ENCODE measurements at places on chromosomes 11 and 22.

GRCh38 chr11:35602160-35602793 is 16.0 kb upstream of the FJX1 start:
- no peak for DNase-seq

DNA sequence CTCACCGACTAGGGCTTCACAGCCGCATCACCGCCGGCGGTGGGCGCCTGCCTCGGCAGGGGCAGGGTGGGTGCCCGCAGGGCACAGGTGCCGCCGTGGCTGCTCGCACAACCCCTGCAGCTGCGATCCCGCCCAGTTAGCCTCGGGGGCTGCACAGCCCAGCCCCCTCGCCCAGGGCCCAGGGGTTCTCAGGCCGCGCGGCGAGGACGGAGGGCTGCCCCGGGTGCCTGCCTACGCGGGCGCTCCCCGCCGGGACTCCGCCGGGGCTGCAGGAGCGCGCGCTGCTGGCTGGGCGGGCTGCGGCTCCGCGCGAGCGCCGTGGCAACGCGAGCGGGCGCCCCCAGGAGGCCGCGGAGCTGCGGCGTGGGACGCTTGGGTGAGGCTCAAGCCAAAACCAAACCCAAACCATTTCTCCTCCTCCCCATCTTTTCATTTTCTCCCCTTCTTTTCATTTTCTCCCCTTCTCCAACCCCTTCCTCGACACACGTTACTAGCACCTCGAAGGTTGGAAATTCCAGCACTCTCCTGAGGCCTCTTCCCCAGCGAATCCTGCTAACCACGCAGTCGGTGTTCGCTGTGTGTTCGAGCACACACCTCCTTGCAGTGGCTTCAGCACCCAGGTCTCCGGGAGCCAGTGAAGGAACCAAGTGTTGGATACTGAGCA is at the start of gene MICAL3:
MICAL3 (minus strand) TSS at position 286 of the 664 bp plus-strand sequence. CDS start 117,749 bp downstream, outside the sequence.
- DNase-seq = peak; percentile 61

DNA sequence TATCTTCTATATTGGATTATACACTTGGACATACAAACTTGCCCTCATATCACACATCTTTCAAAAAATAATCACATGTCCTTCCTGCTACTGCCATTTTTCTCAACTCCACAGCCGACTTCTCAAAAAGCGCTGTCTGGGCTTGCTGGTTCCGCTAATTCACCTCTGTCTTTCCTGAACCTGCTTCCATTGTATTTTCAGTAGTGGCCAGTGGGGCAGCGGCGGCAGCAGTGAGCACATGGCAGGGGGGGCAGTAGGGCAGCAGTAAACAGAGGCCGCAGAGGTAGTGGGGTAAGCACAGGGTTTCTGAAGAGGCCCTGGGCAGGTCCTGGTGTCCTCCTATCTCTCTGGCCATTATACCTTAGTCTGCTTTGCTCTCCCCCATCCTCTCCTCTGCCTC is 126.3 kb downstream of the RRAS2 start:
- DNase-seq = no peak

- no peak for DNase-seq
Observed at GRCh38 chr11:134530636-134531326, 118.7 kb upstream of the B3GAT1 start.

DNA sequence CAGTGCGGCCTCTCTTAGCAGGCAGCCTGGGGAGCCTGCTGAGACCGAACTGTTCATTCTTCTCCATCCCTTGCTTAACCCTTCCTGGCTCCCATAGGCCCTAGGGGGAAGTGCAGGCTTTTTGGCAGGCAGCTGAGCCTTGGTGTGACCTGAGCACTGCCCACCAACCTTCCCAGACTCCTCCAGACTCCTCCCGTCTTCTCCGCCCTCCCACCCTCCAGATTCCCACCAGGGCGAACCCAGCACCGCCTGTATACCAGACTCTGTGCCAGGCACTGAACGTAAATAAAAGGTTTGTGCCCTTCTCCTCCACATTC is 7.9 kb downstream of the RELT start:
- no peak for DNase-seq

GRCh38 chr11:65219930-65220213 is 38.1 kb downstream of the CAPN1 start:
- peak; percentile 69 for DNase-seq

- no peak for DNase-seq
Observed at GRCh38 chr11:67279589-67280340, 9.3 kb upstream of the ANKRD13D start.

DNA sequence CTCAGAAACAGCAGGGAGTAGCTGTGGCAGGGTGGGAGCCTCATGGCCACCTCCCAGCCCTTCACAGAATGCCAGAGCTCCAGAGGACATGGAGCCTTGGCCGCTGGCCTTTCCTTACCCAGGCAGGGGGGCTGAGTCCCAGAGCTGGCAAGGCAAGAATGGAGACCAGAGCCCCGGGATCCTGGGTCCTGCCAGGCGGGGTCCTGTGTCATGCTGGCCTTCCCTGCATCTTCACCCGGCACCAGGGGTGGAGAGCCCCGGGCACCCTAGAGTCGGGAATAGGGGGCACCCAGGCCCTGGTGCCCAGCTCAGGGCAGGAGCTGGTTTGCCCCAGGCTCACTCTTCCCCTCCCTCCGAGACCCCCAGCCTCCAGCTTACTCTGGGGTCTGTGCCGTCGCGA is 519.9 kb downstream of the TBC1D22A start:
- DNase-seq = no peak

DNA sequence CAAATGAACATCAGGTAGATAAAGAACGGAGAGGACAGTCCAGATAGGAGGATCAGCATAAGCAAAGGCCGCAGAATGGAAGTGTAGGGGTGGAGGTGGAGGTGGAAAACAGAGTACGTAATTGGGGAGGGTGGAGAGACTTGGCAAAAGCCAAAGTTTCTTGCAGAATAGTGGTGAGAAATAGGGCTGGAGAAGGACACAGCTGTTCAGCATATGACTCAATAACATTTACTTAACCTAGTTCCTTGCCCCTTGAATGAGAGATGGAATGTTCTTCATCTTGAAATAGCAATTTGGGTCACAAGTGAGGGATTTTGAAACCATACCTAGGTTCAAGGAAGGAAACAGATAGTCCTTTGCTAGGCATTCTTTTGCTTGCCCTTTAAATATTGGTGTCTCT is 235.9 kb upstream of the ARHGAP20 start:
- peak; percentile 86 for DNase-seq

- DNase-seq = no peak
Observed at GRCh38 chr11:133934599-133935550, 21.9 kb downstream of the IGSF9B start.

DNA sequence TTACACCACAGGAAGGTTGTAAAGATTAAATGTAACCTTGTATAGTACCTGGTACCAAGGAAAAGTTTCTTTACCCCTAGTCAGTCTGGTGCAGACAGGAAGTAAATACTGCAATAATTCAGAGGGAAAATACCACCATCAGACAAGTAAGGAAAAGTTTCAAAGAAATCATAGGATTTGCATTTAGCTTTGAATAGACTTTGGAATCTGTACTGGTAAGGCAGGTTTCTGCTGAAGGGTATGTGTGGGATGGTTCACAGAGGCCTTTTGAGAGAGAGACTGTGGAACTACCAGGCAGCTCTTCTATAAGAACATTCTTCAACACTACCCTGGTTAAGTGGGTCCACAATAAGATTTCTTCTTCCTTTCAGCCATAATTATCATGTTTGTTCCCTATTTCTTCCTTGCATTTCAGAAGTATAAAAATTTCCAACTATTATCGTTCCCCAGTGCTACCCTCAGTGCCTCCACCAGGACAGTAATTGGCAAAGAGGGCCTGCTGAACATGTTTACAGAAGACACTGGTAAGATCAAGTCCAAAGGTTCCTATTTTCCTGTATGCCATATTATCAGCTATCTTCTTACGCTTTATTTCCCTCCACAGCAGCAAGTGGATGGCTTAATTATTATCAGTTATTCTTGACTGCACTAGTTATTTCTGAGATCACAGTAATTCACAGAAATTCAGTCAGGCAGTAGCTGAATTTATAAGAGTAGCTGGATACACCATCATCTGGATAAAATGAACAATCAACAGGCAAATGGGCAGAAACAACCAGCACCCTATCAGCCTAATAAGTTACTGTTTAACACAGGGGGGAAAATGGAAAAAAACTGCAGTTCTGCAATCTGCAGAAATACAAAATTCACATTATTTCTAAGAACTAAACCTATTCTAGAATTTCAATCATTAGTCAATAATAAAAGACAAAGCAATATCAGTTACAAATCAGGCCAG is 48.5 kb downstream of the PITPNB start:
- no peak for DNase-seq

GRCh38 chr11:18193010-18193409 is 20.4 kb downstream of the MRGPRX4 start:
- no peak for DNase-seq

- no peak for DNase-seq
Observed at GRCh38 chr11:133048270-133048669, 484.0 kb downstream of the OPCML start.

- no peak for DNase-seq
Observed at GRCh38 chr11:17350455-17351171, 987 bp upstream of the NCR3LG1 start.

DNA sequence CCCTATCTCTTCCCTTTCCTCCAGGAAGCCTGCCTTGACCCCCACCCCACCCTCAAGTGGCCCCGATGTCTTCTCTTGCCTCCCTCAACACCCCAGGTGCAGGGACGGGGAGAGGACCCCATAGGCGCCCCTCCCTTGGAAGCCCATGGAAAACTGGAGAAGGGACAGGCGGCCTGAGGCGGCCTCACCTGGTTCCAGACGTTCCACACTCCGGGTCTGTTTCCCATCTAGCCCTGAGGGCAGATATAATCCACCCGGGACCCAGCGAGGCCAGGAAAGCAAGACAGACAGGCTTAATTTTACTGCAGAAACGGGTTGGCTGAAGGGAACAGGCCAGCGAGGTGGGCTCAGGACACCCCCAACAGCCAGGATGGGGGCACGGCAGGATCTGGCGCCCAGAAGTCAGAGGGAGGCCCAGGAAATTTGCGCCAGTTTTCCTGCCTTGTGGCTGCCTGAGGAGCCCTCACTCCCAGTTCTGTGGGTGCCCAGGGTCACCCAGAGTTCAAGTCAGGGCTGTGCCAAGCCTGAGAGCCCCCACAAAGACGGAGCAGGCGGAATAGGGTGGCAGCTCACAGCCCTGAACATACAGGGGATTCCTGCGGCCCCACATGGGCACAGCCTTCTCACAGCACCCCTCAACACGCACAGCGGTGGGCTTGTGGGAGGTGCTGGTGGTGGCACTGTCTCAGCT is 3.0 kb upstream of the SIGIRR start:
- DNase-seq = no peak

DNA sequence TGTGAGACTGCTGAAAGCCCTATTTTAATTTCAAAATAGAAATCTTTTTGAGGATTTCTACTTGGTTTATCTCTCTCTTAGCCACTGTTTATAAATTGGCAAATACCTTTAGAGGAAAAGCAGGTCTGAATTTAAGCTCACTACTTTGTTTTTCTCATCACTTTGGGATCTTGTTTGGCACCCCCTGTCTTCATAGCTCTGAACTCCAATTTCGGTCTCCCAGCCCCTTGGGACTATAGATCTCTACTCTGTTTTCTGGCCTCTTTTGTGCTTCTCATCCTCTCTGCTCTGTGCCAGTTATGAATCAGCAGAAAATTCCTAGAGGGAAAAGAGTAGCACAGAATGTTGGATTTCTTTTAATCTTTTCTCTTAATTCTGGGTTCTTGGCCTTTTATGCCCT is 118.3 kb downstream of the CYP2R1 start:
- peak; percentile 3 for DNase-seq

GRCh38 chr11:73379189-73379880 is 3.1 kb downstream of the RELT start:
- DNase-seq = no peak

- no peak for DNase-seq
Observed at GRCh38 chr11:61885166-61885778, 6.1 kb downstream of the FADS3 start.

DNA sequence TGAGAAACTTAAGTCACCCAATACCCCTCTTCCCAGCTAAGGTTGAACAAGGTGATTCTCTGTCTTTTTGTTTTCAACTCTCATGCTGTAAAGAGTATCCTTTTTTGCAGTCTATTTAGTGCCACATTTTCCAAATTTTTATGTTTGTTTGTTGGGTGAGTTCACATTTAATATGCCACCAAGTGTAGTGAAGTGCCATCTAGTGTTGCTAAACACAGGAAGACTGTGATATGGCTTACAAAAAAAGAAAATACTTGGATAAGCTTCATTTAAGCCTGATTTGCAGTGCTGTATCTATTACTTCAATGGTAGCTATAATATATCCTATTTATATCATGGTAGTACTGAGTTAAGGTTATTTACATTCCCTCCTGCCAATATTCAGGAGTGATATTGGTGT is 319.2 kb upstream of the CHORDC1 start:
- no peak for DNase-seq

- DNase-seq = no peak
Observed at GRCh38 chr11:73288192-73288872, 16.2 kb downstream of the P2RY6 start.

Measured in fibroblast of gingiva (primary cell).